Left kidney (tissue), 8 donors: ENCODE measurements at places on chromosomes 12 and 14. TPM values are rescaled to one million over a fixed set of nuclear protein-coding genes. Genes with fewer than 3 reads are reported as not detected.

- DNase-seq, result peak; percentile 92
Measured at GRCh38 chr12:101280006-101280505, at the start of gene UTP20. Gene UTP20 (plus strand): TSS chr12:101280105. CDS start chr12:101280283, 178 bp downstream.

GRCh38 chr12:80068173-80068572, 31.2 kb upstream of the OTOGL start:
- no peak for DNase-seq

SMCO2 gene
- 0.60 TPM for polyA plus RNA-seq

GRCh38 chr14:29858299-29858698, 69.3 kb downstream of the PRKD1 start:
- no peak for DNase-seq

- no peak for DNase-seq
Measured at GRCh38 chr14:104782086-104782807, 13.3 kb downstream of the AKT1 start.

DNA sequence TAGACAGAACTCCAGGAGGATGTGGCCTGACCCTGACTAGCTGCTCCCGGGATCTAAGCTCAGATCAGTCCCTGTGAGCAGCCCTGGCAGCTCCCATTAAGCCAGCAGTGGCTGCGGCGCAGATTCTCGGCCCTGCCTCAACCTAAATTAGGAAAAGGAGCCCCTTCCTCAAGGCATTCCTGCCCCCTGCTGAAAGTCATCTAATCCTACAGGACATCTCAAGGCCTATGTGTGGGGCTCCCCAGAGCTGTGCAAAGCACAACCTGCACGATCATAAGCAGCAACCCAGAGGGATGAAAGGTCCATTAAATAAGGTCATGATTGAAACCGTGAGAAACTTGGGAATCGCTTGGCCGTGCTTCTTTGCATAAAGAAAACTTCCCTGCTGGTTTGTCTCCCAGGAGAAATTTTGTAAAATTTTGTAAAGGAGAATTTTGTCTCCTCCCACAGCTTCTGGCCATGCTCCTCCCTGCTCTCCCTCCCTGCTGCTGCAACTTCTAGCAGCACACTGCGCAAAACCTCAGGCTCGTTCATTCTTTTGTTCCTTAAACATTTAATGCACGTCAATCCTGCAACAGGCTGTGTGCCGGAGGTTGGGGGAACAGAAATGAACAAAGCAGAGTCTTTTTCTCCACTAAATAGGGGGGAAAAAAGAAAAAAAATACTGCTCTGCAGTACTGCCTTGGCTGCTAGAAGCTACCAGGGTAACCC, 96.6 kb upstream of the SLC35F4 start:
- peak; percentile 70 for DNase-seq

DNA sequence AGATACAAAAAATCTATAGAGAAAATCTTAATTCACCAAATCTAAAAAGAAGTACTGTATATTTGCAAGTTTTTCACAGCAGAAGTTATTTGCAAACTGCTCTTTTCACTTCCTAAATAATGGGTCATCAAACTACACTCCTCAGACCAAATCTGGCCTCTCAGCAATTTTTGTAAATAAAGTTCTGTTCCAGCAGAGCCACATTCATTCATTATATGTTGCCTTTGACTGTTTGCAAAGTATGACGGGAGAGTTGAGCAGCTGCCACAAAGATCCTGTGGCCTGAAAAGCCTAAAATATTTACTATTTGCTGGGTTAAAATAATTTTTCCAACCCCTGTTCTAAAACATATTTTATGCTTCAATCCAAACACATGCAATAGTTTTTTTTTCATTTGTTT, 1222.3 kb upstream of the SEL1L start:
- no peak for DNase-seq

DNA sequence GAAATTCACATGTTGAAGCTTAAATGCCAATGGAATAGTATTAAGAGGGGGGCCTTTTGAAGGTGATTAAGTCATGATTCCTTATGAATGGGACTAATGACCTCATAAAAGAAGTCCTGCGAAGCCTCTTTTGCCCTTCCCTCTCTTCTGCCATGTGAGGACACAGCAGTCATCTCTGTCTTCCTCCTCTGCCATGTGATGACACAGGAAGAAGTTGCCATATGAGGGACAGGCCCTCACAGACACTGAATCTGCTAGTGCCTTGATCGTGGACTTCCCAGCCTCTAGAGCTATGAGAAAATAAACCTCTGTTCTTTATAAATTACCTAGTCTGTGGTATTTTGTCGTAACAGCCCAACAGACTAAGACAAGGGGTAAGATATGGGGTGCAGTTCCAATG, 100.7 kb downstream of the VCPKMT start:
- no peak for DNase-seq
